ENCODE measurements at places on chromosomes 2 and 18. TPM values are rescaled to one million over a fixed set of nuclear protein-coding genes. Genes with fewer than 3 reads are reported as not detected.

Gene CCDC141
- 5.3 TPM for total RNA-seq

Gene COL6A3
- total RNA-seq = 0.04 TPM

GRCh38 chr2:197209742-197210408 lies 100.7 kb downstream of the ANKRD44 start:
- no peaks in the 10 kb centered on the region for H3K36me3 ChIP-seq
- H3K27ac ChIP-seq = no peak overlapping the region
- no peak for DNase-seq

- H3K27me3 ChIP-seq = no peaks in the 10 kb centered on the region
- no peaks in the 10 kb centered on the region for H3K36me3 ChIP-seq
- DNase-seq = no peak
- peak overlapping the region; percentile 49 for H3K27ac ChIP-seq
- H3K4me3 ChIP-seq = no peak overlapping the region
- H3K4me1 ChIP-seq = peaks cover 15% of the 10 kb centered on the region
Observed at GRCh38 chr2:160583146-160583535, 89.5 kb upstream of the RBMS1 start.

Gene GORASP2
- 72.9 TPM for total RNA-seq

Gene SPAG16
- 24.7 TPM for total RNA-seq

DNA sequence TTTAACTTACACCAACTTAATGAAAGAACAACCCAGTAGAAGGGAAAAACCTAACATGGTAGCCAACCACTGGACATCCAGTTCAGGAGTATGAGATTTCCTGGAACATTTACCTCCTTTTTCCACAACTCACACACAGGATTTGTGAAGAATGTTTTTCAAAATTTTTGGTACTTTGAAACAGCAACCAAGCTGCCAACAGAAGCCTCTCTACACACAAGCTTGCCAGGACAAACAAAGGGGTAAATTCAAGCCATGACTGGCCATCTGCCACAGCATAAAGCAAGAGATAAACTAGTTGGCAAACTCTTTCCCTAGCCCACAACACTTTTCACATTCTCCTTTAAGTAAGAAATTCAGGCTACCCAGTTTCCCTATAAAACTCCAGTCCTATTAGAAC lies 21.4 kb downstream of the MGAT4A start:
- no peaks in the 10 kb centered on the region for H3K4me1 ChIP-seq
- no peaks in the 10 kb centered on the region for H3K27me3 ChIP-seq

Gene GULP1
- total RNA-seq = 77.2 TPM

Gene CCDC148
- 0.49 TPM for total RNA-seq

Gene ANKRD29
- 3.9 TPM for total RNA-seq

Gene SCYGR8
- not detected for total RNA-seq

Gene SERPINB12
- not detected for total RNA-seq

- DNase-seq = no peak
- no peaks in the 10 kb centered on the region for H3K36me3 ChIP-seq
- H3K4me3 ChIP-seq = no peak overlapping the region
- H3K27ac ChIP-seq = no peak overlapping the region
- no peaks in the 10 kb centered on the region for H3K27me3 ChIP-seq
- H3K4me1 ChIP-seq = peaks cover 24% of the 10 kb centered on the region
Observed at GRCh38 chr2:219001577-219002394, 8.6 kb upstream of the CRYBA2 start.
